ENCODE measurements at places on chromosomes 11 and 22.

- no peak overlapping the region for H3K27ac ChIP-seq
- H3K36me3 ChIP-seq: peaks cover 1% of the 10 kb centered on the region
- H3K4me1 ChIP-seq: no peaks in the 10 kb centered on the region
- no peak overlapping the region for H3K4me3 ChIP-seq
These were observed 8.9 kb downstream of the UVRAG start for GRCh38 chr11:75823946-75824345.

DNA sequence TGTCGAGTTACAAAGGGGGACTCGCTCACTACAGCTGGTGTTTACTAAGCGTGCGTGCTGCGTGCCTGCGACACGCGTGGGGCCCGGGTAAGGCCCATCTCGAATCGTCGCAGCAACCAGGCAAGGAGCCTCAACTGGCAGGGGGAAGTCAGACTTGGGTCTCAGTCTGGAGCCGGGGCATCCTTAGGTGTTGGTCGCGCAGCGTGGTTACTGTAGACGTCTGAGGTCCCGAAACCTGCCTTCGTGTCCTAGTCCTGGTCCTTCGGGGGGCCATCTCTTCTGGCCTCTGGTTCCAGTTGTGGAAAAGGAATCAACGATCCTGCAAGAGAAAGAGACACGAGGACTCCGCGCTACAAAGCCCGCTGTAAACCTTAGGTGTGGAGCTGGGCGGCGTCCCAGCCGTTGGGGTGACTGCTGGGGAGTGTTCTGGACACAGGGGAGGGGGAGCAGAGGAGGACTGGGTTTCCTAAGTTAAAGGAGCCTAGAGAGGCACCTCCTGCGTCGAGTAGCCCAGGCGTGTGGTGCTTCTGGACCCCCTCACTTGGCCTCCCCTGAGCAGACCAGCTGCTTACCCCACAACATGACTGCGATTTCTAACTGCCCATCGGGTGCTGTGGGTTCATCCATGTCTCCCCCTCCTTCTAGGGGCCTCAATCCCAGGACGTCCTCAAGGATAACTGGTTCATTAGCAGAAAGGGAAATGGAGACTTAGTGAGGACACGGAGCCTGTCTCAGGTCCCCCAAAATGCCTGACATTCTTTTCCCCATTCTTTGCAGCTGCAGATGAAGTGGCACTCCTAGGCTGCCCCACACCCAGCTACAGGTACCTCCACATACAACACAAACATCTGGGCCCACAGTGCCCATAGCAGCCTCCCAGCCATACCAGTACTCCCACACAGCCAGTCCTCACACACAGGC is 4.9 kb upstream of the WNT11 start:
- H3K36me3 ChIP-seq: no peaks in the 10 kb centered on the region
- DNase-seq: no peak
- no peak overlapping the region for H3K27ac ChIP-seq

- H3K36me3 ChIP-seq: peaks cover 18% of the 10 kb centered on the region
- no peaks in the 10 kb centered on the region for H3K27me3 ChIP-seq
- H3K27ac ChIP-seq: no peak overlapping the region
- H3K4me3 ChIP-seq: no peak overlapping the region
- DNase-seq: no peak
- H3K4me1 ChIP-seq: no peaks in the 10 kb centered on the region
These were observed 209.5 kb downstream of the NAV2 start for GRCh38 chr11:19921976-19922688.

DNA sequence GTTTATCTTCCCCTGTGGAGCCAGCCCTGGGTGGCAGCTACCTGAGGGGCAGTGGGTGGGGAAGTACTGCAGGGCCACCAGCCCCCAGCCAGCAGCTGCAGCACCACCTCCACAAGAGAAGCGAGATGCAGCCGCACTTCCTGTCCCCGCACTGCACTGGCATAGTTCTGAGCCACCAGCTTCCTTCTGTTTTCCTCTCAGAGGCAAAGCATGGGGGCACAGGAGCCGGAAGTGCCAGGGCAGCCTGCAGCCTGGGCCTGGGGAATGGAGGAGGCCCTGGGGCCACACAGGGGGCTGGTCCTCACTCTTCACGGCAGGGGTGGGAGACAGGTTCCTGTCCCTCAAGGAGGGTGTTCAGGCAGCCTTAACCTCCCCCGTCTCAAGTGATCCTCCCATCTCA is 11.9 kb upstream of the SH3BP1 start:
- no peak for DNase-seq
- H3K36me3 ChIP-seq: peaks cover 21% of the 10 kb centered on the region
- H3K27ac ChIP-seq: no peak overlapping the region
- no peak overlapping the region for H3K4me3 ChIP-seq
- no peaks in the 10 kb centered on the region for H3K27me3 ChIP-seq

DNA sequence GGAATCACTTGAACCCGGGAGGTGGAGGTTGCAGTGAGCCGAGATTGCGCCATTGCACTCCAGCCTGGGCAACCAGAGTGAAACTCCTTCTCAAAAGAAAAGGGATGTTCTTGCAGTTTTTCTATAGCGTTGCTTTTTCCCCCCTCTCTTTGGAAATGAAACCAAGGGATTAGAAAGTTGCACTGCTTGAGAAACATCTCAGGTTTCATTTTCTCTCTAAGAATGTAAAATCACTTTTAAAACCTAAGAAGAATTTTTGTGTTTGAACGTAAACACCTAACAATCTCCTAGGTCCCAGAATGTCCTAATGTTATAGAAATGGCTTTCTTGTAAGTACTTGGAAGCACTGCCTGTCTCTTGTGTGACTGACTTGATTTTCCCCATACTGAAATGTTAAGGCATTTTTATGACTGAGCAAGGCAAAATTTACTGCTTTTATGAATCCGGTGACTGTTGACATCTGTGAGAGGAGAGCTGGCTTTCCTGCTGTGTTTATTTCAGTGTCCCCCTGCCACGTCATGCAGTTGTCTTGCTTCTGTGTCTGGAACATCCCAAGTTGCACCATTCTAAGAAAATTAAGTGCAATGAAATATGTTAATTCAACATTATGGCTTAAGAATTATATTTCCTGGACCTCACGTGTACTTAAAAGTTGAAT is 37.7 kb downstream of the NF2 start:
- no peaks in the 10 kb centered on the region for H3K4me1 ChIP-seq
- H3K27me3 ChIP-seq: no peaks in the 10 kb centered on the region
- H3K36me3 ChIP-seq: peaks cover 28% of the 10 kb centered on the region

GRCh38 chr22:19522190-19522880 is 1.9 kb downstream of the CLDN5 start:
- no peaks in the 10 kb centered on the region for H3K4me1 ChIP-seq
- peak overlapping the region; percentile 67 for H3K4me3 ChIP-seq
- H3K36me3 ChIP-seq: 0 out of 3 replicates have a peak, but pooled peaks cover 3% of the 10 kb centered on the region
- peak; percentile 43 for DNase-seq

GRCh38 chr11:103368145-103368544 is 258.9 kb downstream of the DYNC2H1 start:
- peaks cover 5% of the 10 kb centered on the region for H3K36me3 ChIP-seq
- no peaks in the 10 kb centered on the region for H3K4me1 ChIP-seq
- no peak for DNase-seq
- H3K4me3 ChIP-seq: no peak overlapping the region
- no peak overlapping the region for H3K27ac ChIP-seq

GRCh38 chr11:63769714-63770455 is 1.3 kb upstream of the ZFTA start:
- peak overlapping the region; percentile 72 for H3K4me3 ChIP-seq
- H3K4me1 ChIP-seq: peaks cover 3% of the 10 kb centered on the region
- H3K27ac ChIP-seq: no peak overlapping the region
- H3K27me3 ChIP-seq: peaks cover 7% of the 10 kb centered on the region
- H3K36me3 ChIP-seq: peaks cover 15% of the 10 kb centered on the region

GRCh38 chr11:57237204-57237681 is at the start of gene APLNR:
TSS of gene APLNR (minus strand) at chr11:57237250. CDS start at chr11:57237004, 246 bp downstream.
- H3K27me3 ChIP-seq: no peaks in the 10 kb centered on the region
- no peak within 1 kb of the TSS for H3K27ac ChIP-seq
- H3K4me1 ChIP-seq: peaks cover 11% of the 10 kb centered on the region
- no peak within 1 kb of the TSS for H3K4me3 ChIP-seq

- no peaks in the 10 kb centered on the region for H3K27me3 ChIP-seq
- peaks cover 23% of the 10 kb centered on the region for H3K36me3 ChIP-seq
- peak overlapping the region; percentile 73 for H3K4me3 ChIP-seq
These were observed 640 bp upstream of the ZDHHC8 start for GRCh38 chr22:20130731-20131596.

GRCh38 chr22:23751441-23751996 is 607 bp upstream of the ZNF70 start:
- H3K27me3 ChIP-seq: no peaks in the 10 kb centered on the region
- H3K27ac ChIP-seq: no peak overlapping the region
- DNase-seq: peak; percentile 60
- no peaks in the 10 kb centered on the region for H3K4me1 ChIP-seq
